NAMALWA (cell line): ENCODE measurements at places on chromosomes 5 and 9.

DNA sequence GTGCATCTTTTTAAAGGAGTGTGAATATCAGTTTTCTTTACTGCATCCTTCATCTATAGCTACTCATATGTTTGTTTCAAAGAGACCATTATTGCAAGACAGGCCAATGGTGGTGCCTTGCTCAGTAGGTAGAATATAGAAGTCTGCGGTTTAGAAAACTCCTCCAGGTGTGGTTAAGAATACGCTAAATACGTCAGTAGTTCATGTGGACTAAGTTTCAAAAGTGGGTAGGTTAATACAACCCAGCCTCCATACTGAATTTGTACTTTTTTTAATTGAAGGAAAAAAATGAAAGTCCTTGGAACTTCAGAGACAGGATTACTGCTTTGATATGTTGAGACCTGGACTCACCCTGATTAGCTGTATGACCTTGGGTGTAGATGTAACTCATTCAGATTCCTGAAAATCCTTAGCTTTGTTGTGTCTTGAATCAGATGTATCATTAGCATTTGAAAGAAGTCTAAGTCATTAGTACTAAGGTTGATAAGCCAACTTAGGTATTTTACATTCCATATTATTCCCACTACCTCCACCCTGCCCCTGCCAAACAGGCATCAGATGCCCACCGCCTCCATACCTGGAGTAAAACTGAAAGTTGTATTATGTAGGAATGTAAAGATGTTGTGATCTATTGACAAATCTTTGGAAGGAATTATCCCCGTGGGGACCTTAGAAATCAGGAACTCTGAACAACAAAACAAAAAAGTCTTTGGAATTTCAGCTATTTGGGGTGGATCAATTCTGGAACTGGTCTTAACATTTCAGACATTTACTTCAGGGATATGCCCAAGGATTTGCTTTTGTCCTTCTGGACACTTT, 6.1 kb downstream of the BASP1 start:
- DNase-seq: no peak

DNA sequence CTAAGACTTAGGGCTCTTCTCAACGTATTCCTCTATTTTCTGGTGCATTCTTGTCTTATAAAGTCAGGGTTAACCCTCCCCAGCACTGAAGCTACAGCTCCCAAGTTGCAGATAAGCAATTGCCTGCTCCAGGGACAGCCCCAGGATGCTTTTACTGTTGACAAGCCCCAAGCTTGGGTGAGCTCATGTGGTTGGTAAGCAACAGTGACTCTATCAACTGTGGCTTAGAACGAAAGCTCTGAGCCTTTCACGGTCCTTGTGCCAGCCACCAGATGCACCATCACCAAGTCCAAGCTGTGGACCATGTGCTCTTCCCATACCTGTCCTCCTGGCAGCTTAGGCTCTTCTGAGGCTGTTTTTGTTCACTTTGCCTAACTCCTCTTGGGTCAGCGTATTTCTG, 13.5 kb downstream of the ADRB2 start:
- no peak for DNase-seq

GRCh38 chr5:142592365-142592764, 93.5 kb downstream of the FGF1 start:
- DNase-seq: no peak

DNA sequence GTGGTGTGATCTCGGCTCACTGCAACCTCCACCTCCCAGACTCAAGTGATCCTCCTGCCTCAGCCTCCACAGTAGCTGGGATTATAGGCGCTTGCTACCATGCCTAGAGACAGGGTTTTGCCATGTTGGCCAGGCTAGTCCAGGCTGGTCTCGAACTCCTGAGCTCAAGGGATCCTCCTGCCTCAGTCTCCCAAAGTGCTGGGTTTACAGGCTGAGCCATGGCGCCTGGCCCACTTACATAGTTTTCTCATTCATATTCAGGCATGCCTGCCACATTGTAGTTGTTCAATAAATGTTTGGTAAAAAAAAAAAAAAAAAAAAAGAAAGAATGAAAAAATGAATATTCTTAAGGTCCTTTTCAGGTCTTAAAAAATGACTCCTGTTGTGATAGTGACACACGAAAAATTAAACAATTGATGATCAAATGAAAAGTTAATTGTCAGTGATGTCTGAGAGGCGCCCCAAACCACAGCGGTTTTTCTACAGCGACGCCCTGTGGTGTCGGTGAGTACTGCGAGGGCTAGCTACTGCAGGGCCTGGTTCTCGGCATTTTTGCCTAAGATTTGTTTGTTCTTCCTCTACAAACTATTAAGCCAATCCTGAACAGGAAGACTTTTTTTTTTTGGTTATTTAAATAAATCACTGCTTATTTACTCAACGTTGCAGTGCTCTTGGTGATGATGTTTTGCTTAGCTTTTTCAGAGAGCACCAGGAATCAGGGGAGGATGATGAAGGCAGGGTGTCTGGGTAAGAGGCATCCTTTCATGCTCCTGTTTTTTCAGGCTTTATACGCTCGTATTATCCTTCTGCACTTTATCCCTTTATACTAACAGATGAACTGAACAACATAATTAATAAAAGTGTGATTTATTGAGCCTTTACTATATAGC, 67.0 kb upstream of the DPYSL3 start:
- peak; percentile 36 for DNase-seq

- DNase-seq: no peak
These were observed 25.6 kb downstream of the PDE8B start for GRCh38 chr5:77235846-77236721.
